ENCODE measurements at places on chromosomes 12 and 14.
A peak's percentile ranks its signal among the peaks of the same experiment; 100 is the strongest.

- peak; percentile 4 for DNase-seq
These were observed 294.6 kb downstream of the NUAK1 start for GRCh38 chr12:105843986-105844760.

GRCh38 chr14:99207456-99207855, 64.5 kb downstream of the BCL11B start:
- DNase-seq, result no peak

GRCh38 chr12:131980263-131980662, 30.5 kb downstream of the EP400 start:
- peak; percentile 28 for DNase-seq

- no peak for DNase-seq
These were observed 26.4 kb downstream of the GLIPR1L1 start for GRCh38 chr12:75360920-75361319.

DNA sequence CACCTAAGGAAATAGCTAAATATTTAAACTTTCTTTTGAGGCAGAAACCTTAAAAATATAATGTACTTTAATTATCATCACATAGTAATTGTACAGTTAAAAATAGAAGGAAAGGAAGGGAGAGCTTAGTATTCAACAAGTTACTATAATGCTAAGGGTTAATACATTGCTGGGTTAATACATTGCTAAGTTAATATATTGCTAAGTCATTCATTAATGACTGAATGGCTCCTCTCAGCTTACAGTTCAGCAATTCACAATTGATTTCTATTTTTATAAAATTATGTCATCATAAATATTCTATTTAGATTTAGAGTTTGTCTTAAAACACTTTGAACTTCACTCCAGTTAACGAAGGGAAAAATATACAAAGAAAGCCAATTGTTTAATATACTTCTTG, 207.9 kb downstream of the BMP4 start:
- DNase-seq, result no peak

DNA sequence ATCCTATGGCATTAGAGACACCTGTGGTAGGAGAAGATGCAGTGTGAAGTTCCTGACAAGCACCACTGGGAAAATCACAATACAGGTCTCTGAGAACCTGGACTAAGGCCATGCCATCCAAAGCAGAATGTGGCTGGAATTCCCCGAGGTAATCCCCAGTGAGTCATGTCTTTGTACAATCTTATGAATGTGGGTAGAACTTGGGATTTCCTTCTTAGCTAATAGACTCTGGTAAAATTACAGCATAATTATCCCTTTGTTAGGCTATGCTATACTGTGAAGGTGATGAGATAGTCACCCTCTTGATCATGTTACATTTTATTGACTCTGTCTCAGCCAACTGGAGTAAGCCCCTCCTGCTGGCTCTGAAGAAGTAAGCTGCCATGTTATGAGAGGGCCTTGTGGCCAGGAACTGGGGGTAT, 224.3 kb upstream of the DCN start:
- peak; percentile 5 for DNase-seq

GRCh38 chr12:65022960-65023359, 98.1 kb downstream of the WIF1 start:
- DNase-seq, result no peak

DNA sequence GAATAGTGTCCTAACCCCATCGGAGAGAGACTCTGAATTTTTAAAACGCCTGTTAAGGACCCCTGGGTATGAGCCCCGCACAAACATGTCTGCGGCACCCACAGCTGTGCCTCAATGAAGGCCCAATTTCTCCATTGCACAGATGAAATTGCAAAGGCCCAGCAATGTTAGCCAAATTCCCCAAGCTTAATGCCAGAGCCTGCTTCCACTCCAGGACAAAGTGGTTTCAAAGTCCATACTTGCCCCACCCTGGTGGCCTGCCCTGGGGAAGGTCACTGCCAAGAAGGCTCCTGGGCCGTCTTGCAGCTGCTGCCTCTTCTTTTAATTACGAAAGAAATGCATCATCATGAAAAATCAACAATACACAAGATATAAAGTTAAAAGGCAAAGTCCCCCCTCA, 1179.7 kb downstream of the VRK1 start:
- no peak for DNase-seq

GRCh38 chr12:106297681-106298080, 4.9 kb upstream of the TCP11L2 start:
- DNase-seq, result no peak

DNA sequence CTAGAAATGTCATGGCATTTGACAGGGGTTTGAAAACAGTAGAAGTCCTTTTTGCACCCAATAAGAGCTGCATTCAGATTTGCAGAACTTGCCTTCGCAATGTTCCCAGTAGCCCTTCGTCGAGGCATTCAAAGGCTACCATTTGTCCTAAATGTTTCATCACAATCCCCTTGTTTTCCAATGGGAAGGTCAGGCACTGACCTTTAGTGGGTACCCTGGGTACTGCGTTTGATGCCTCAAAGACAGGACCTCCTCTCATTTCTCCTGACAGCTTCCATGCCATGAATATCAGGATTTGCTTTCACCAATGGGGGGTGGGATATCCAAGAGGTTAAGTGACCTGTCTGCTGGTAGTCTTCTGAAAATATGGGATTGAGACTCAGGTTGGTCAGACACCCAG, 1063.1 kb downstream of the BCL11B start:
- no peak for DNase-seq

DNA sequence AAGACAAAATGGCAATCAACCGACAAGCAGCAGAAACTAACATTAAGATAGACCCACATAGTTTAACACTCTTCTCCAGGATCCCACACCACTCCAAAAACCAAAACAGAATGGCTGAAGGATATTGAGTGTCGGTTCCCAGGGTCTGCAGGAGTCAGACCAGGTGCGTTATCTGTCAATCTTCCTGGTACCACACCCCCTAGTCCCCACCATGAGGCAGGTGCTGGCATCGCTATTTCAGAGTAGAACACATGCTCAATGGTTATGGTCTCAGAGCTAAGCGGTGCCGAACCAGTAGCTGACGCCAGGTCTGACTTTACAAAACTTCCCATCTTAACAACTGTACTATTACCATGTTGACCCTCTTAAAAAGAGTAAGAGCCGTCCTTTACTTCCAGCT, 10.2 kb downstream of the STX2 start:
- DNase-seq, result no peak

DNA sequence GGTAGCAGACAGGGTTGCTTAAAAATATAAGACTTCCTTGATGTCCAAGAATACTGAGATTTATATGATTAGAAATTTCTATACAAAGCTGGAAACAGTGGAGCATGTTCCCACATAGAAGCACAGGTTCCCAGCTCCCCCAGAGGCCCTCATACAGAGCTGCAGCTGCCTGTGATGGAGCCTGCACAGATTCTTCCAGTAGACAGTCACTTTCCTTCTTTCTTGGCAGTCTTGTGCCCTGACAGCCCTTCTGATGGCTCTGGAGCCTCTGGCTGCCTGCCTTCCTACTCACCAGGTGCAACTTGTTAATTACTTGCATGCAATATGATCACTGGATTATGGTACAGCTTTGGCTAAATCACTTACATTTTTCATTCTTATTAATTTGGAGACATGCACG, 44.4 kb downstream of the BICD1 start:
- no peak for DNase-seq

GRCh38 chr14:32449648-32450047, 120.5 kb downstream of the AKAP6 start:
- DNase-seq, result no peak

GRCh38 chr14:36068777-36069534, 107.6 kb downstream of the PTCSC3 start:
- DNase-seq, result peak; percentile 7

GRCh38 chr14:40269436-40269835, 837.2 kb upstream of the FBXO33 start:
- DNase-seq, result no peak

GRCh38 chr12:68821357-68822188, 13.6 kb downstream of the MDM2 start:
- DNase-seq, result no peak

DNA sequence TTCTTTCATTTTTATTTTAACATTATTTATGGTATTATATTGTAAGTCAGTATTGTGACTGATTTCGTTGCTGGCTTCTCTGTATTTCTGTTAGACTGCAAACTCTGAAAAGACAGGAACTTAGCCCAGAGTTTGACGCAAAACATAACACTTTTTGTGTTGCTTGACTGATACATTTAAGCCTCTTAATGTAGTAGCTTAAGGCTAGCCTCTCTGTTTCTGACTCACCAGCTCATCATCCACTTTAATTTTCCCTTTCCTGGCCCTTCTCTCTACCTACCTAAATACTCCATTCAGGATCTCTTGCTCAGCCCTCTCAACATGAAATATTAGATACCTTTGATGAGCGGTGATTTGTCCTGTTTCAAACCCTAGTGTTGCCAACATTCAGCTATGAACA, 420.6 kb downstream of the LRFN5 start:
- no peak for DNase-seq

- peak; percentile 54 for DNase-seq
These were observed 475.8 kb downstream of the RAD51B start for GRCh38 chr14:68295316-68295816.

DNA sequence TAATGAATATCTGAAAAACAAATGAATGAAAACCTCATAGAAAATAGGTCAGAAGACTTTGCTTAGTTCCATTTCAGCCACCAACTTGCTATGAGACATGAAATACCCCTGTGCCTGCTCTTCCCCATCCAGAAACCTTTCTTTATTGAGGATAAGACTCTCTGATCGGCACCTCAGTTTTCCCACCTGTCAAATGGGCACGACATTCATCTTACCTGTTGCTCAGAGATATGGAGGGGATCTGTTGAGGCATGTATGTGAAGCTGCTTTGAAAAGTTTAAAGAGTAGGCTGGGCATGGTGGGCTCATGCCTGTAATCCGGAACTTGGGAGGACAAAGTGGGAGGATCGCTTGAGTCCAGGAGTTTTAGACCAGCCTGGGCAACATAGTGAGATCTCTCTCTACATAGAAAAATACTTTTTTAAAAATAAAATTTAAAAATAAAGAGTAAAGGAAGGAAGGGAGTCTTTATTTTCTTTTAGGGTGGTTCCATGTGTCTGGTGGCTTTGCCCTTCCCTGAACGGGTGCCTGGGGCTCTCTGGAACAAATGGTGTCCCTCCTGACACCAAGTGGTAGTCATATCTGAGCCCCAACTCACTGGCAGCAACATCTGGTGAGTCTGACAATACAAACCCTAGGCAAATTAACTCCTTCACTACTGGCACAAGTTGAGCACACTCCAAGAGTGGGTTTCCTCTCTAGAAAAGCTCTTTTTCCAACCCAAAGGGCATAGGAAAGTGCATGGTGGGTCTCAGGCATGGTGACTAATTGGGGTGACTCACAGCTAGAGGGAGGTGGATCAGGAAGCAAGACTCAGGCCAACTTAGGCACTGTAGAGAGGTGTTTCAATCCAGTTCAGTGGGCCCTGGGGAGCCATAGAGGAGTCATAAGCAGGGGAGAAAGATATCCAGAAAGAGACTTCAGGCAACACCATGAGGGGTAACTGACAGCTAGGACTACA, 42.1 kb downstream of the MAP1LC3B2 start:
- DNase-seq, result peak; percentile 18

- no peak for DNase-seq
These were observed 32.0 kb downstream of the CHGA start for GRCh38 chr14:92954933-92955332.

DNA sequence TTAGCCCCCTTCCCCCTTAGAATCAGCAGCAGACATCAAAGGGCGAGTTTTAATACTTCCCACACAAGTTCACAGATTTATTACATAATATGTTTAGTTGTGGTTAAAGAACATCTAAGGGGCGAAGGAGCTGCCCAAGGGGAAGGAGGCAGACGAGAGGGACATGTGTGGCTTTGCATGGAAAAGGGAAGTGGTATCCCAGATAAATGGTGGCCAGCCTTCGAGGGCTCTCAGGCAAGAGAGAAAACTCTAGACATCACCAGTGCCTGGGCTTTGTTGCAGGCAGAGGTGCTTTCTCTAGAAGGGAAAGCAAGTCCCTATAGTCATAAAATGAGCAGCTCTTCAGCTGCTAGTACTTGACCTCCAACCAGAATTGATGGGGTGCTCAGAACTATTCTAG, 121.2 kb downstream of the CACNA1C start:
- DNase-seq, result no peak

- no peak for DNase-seq
These were observed 442.6 kb downstream of the GXYLT1 start for GRCh38 chr12:41701943-41702601.

DNA sequence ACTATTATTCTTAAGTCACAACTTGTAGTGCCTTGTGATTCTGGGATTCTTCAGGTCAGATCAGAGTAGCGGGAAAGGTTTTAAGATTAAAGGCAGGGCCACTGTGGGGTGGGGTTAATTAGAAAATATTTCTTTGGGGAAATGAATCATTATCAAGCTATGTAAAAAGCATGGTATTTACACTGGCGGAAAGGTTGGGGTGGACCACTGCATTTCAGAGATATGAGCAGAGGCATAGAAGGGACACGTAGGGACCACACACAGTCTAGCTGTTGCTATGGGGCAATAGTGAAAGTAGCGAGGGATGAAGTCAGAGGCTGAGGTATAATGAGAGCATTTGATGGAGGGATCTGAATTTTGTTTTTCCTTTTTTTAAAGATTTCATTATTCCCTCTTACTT, 31.7 kb upstream of the KCNH3 start:
- peak; percentile 97 for DNase-seq

- DNase-seq, result no peak
These were observed 26.6 kb downstream of the PPFIBP1 start for GRCh38 chr12:27550653-27550975.

- DNase-seq, result no peak
These were observed 206.6 kb upstream of the PRMT8 start for GRCh38 chr12:3284405-3284804.

DNA sequence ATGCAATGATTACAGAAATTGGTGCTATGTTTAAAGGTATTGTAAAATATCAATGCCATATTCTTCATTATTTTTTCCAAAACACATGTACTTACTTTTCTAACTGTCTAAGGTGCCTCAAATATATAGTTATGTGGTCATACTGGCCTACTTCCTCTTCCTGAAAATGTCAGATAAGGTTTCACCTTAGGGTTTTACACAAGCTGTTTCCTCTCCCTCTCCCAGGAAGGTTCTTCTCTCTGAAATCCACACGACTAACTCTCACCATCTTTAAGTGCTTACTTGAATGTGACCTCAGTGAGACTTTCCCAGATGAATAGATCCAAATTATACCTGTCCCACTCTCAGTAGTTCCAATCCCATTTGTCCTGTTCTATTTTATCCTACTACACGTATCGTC, 11.6 kb upstream of the CLEC4D start:
- no peak for DNase-seq

DNA sequence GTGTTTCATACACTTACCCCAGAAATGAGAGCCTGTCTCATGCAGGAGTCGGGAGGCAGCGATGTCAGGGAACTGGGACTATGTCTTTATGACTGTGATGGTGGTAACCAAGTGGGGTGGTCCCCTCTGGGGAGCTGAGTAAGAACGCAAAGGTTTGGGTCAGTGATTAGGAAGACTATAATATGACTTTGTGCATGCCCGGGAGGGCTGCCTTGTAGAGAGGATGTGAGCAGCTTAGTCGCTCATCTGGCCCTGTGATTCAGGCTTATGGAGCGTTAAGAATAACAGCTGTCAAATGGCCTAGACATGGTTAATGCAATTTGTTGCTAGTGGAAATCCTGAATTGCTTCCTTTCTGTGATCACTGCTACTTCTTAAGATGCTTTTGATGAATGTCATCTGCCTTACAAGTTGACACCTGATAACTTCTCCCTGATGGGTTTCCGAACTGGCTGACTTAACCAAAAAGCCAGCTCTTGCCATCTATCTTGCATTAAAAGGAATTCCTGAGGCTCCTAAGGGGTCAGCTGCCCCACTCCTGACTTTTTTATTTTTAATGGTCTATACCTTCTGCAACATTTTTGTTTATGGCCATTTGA, 35.4 kb upstream of the AACS start:
- peak; percentile 48 for DNase-seq
